Effector CD4-positive, alpha-beta T cell (primary cell): ENCODE measurements at places on chromosomes 11 and 22.

DNA sequence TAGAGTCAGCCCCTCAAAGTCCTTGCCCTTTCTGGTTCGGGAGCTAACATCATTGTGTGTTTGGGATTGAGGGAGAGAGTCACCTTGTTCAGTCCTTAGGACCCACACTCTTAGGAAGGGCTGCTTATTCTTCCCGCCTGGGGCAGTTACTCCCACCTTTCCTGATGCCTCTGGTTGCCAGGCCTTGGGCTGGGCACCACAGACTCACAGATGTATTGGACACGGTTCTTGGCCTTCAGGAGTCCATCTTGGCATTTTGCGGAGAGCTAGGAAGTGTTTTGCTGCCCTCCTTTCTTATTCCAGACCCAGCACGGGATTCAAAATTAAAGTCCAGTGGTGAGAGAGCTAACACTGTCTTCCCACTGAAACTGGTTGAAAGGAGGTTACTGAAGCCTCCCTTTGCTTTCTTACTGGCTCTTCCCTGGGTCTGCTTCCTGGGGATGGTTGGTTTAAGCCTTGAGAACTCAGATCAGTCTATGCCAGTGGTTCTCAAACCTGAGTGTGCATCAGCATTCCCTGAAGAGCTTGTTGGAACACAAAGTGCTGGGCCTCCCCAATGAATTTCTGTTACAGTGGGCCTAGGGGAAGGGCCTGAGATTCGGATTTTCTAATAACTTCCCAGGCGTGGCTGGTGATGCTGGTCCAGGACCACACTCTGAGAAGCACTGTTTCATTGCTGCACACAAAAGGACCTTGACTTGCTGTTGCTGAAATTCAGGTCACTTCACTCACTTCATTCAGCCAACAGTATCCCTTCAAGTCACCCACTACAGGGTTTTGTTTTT lies 1.4 kb downstream of the OSBP2 start:
- no peak for DNase-seq

DNA sequence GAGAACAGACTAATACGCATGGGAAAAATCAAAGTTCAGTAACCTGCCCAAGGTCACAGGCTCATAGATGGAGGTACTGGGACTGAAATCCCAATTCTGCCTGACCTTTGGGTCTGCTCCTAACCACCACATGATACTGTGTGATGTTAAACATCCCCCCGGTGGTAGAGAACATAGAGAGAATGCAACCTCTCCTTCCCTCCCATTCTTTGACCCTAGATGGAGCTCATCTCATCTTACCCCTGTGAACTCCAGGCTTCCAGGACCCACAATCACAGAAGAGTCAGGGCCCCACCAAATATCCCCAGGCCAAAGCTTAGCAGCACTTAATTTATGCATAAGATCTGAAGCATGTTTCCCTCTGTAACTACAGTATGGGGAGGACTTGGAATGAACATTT lies 198.5 kb downstream of the MYO18B start:
- DNase-seq, result no peak

DNA sequence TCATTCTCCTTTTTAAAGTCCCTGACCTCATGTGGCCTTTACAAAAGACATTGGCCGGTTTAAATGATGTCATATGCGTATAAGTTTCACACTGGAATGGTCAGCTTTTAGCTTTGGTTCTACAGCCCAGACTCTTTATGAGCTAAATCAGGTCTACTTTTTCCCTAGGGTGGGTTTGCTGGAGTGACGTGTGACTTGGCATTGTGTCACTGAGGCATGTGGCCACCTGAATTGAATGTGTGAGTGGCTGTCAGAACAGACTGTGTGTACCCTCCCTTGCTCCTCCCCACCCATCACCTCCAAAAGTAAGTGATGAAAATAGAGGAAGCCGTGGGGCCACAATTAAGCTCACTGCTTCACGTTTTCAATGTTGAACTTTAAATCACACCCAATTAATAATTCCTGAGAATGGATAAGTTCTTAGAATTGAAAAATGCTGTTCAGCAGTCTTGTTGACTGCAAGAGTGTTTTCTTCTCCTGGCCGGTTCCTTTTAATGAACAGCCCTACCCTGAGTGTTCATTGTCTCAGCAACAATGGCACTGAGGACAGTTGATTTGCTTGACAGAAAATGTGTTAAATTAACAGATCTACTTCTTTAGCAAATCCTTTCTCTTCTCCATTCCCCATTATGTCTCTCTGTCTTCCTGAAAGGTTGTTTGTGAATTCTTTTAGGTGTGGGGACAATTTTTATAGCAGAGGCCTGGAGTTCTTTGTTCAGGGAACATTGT lies 11.3 kb downstream of the CECR2 start:
- no peak for DNase-seq

- DNase-seq, result no peak
Observed at GRCh38 chr11:64518928-64519327, 72.1 kb upstream of the SLC22A12 start.

DNA sequence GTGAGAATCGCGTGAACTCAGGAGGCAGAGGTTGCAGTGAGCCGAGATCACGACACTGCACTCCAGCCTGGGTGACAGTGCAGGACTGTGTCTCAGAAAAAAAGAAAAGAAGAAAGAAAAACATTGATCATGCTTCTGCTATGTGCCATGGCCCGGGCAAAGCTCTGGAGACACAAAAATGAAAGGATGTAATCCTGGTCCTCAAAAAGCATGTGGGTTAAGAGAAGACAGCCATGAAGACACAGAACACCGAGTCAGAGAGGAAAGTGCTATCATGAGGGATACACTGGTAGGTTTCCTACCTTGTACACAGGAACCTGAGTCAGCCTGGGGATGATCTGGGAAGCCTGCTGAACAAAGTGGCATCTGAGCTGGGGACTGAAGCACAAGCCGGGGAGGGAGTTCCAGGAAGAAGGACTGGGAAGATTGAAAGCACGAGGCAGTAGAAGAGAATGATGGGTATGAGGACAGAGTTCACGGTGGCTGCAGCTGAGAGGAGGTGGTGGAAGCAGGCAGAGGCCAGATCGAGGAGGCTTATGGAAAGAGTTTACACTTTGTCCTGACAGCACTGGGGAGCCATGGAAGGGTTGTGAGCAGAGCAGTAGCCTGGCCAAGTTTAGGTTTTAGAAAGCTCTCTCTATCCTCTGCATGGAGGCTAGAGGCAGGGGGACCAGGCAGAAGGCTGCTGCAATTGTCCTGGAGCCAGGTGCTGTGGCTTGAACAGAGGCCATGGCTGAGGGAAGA lies 9.9 kb upstream of the MAFF start:
- no peak for DNase-seq
